NCI-H1436 (cell line): ENCODE measurements at places on chromosomes 1 and 21.

DNA sequence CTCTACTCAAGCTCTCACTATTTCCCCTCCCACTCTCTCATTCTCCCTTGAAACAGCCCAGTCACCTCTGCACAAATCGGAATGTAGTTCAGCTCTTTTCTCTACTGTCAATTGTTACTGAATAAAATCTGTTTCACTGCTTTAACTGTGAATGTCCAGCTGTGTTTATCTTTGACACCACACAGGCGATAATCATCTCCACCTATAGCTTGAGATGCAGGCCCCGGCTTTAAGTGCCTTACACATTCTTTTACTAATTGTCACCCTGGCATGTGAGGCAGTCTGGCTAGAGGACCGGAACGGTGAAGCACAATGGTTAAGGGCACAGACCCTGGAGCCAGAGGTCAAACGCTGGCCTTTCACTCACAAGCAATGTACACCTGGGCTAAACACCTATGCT lies 122.8 kb upstream of the C8B start:
- no peak for DNase-seq

DNA sequence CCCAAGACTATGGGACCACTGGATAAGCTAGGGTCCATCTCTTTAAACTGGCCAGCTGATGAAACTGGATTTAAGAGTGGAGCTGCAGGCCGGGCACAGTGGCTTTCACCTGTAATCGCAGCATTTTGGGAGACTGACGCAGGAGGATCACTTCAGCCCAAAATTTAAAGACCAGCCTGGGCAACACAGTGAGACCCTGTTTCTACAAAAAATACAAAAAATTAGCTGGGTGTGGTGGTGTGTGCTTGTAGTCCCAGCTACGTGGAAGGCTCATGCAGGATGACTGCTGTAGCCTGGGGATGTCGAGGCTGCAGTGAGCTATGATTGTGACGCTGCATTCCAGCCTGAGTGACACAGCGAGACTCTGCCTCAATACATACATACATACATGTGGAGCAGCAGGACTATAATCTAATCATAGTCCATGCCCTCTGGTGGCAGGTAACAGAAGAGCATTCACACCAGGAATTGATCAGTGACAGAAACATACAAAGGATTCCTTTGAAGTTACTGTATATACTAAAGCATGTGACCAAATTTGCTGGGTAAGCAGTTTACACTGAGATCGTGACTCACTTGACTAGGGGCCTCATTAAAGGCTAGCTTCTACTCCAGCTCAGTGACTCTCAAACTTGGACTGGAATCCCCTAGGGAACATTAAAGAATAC lies 101.5 kb upstream of the SLFNL1 start:
- DNase-seq: no peak

- no peak for DNase-seq
Measured at GRCh38 chr1:24553931-24554330, 2.0 kb upstream of the NCMAP start.

GRCh38 chr1:181083842-181084605 lies 4.5 kb upstream of the IER5 start:
- no peak for DNase-seq

DNA sequence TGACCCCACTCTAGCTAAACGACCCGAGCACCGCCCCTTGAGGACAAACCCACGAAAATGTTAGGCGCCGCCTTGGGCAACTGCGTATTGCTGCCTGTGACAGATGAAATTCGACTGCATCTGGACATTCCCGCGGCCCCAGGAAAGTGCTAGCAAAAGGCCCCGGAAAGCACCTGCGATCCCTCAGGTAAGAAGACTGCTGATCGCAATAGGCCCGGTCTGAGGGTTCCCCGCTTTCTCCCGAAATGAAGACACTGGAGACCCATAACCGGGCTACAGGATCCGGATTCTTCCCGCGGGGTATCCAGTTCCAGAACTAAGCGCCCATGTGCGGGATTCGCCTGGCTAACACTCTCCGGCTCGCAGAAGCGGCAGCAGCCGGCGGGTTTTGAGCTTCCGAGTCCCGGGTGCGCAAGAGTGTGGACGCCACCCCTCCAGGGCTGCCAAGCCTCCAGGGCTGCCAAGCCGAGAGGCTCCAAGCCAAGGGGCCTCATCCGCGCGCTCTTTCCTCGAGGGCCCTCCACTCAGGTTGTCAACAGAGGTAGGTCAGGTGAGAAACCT lies 157.9 kb upstream of the NBPF11 start:
- no peak for DNase-seq

GRCh38 chr1:866095-866494 lies 57.6 kb upstream of the SAMD11 start:
- no peak for DNase-seq
